NCI-H1694 (cell line): ENCODE measurements at places on chromosomes 3 and 15.

DNA sequence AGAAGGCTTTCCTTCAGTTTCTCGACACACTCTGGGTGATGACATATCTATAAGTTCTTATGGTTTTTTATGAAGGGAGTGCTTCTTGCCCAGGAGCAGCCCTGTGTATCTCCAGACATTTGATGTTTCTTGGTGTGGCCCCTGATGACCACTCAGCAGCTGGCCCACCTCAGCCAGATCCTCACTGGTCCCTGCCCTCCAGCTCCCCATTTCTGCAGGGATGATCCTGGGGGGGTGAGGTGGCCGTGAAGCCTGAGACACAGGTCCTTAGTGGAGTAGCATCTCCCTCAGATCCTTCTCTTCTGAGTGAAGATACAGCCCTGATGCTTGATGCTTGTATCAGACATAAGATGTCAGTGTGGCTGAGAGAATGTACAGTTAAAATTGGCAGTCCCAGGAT, 127.7 kb downstream of the LRRC3B start:
- no peak for DNase-seq

GRCh38 chr15:98537516-98538060, 110.8 kb upstream of the IGF1R start:
- no peak for DNase-seq

- DNase-seq, result peak; percentile 59
Measured at GRCh38 chr15:89399238-89400115, 64.9 kb upstream of the POLG start.

- DNase-seq, result no peak
Measured at GRCh38 chr3:156665291-156665690, 9.1 kb upstream of the TIPARP start.

GRCh38 chr15:71761649-71762048, 48.7 kb upstream of the NR2E3 start:
- no peak for DNase-seq

DNA sequence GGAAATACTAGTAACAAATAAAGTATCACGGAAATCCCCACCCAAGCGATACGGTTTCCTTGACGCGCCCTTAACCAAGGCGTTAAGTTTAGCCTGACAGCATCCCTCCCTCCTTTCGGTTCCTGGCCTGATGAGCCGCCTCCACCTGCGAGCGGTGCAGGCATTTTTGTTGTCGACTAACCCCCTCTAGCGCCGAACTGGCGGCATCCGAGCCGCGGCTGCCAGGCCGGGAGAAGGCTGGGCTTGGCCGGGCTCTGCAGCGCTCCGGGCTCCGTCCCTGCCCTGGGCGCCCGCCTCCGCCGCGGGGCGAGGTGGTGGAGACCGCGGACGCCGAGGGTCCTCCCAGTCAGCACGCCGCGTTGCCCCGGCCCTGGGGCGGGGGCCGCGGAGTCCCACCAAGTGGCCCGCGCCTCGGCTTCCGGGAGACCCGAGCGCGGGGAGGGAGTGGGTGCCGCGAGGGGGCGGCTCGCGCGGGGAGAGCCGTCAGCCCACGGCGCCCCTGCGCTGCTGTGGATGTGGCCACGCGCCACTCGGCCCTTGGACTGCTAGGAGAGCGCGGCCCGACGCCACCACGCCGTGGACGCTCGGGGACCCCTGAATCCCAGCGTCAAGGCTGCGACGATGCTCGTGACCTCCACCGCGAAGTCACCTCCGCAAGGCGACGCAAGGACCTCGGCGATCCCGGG, 1.1 kb upstream of the EPHA6 start:
- DNase-seq, result no peak

GRCh38 chr3:21962456-21962855, 211.4 kb upstream of the ZNF385D start:
- DNase-seq, result no peak

- no peak for DNase-seq
Measured at GRCh38 chr3:13532085-13532484, 16.8 kb upstream of the FBLN2 start.

GRCh38 chr3:78718707-78719106, 1049.1 kb downstream of the ROBO1 start:
- DNase-seq, result no peak

DNA sequence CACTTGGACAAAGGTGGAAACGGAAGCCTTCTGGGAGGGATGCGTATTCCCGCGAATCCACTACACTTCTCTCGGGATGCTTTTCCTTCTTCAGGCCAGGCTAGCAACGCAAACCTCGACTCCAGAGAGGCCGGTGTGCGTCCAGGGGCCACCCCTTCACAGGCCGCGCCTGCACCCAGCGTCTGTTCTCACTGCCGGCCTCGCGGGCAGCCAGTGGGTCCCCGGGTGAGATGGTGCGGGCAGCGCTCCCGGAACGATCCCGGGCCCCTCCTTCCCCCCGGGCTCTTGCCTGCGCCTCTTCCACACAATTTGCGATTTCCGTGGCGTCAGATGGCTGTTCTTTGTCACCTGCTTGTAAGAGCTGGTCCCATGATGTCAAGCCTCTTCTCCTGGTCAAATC, 27.3 kb downstream of the GABRA5 start:
- no peak for DNase-seq

- no peak for DNase-seq
Measured at GRCh38 chr15:94844538-94845389, 613.4 kb downstream of the MCTP2 start.

- DNase-seq, result no peak
Measured at GRCh38 chr15:39921274-39921638, 1.2 kb upstream of the GPR176 start.

- DNase-seq, result peak; percentile 5
Measured at GRCh38 chr15:40782609-40783227, 12.9 kb downstream of the C15orf62 start.

DNA sequence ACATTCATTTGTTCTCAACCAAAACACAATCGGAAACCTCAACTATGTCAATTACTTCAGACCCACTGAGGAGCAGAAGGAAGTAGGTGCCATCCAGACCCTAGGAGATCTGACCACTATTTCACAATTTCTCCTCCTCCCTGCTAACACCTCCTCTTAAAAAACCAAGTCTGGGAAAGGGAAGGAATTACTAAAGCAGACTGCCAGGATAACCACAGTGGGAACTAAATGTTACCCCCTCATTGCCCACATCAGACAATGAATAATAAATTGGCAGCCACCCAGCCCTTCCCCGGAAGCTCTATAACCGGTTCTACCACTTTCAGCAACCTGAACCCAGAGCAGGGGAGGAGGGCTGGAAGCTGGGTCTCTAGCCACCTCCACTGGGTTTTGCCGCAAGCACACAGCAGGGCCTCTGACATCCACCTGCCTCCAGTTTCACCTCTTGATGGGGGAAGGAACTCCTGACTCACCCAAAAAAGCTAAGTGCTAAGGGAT, 17.6 kb downstream of the C15orf62 start:
- no peak for DNase-seq

DNA sequence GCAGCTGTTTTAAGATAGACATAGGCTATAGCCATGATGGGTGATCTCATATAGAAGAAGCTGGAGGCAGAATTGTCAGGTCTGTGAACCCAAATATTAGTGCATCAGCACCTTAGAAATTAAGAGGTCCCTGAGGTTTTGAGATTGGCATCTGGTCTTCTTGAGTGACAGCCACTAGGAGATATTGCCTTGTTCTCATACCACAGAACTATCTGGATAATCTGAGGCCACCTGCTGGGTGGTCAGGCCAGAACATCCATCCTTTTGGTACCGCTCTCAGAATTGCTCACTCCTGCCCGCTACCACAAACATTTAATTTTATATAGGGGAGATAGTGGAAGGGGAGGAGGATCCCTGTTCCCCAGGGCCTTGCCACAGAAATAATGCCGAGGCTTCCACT, 210.6 kb upstream of the ZPLD1 start:
- no peak for DNase-seq

- no peak for DNase-seq
Measured at GRCh38 chr3:10465161-10465560, 40.2 kb downstream of the ATP2B2 start.

DNA sequence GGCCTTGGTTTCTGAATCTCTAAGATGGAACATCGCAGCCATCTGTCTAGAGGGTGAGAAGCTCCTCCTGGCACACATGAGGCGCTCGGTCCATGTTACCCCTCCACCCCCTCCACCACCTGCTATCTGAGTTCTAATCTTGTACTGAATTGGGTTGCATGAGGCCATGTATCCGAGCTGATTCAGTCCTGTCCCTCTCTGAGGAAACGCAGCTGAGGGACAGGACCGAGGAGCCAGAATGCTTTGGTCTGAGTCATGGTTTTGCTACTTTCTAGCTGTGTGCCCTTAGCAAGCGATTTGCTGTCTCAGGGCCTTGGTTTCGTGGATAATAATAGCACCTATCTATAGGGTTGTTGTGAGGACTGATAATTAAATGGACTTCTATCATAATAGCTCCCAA, 87.8 kb upstream of the SEC13 start:
- DNase-seq, result no peak

GRCh38 chr3:17632401-17633100, 109.9 kb downstream of the TBC1D5 start:
- DNase-seq, result no peak

DNA sequence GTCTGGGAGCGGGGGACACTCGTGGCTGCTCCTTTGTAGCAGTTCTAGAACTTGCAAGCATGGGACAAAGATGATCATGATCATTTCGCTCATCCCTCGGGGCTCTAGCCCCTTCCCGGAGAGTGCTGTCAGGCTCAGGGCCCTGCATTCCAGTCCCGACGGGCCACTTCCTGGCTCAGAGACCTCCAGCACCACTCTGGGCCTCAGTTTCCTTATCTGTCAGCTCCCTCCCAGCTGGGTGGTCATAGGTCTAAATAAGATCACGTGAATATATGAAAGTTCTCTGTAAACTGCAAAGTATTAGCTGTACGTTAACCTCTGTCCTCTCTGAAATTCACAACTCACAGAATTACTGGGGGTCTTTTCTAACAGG, 52.8 kb upstream of the SLC6A11 start:
- no peak for DNase-seq

GRCh38 chr3:97822359-97822775, 556 bp downstream of the CRYBG3 start:
- DNase-seq, result no peak

- DNase-seq, result no peak
Measured at GRCh38 chr15:92510163-92510882, 116.6 kb downstream of the ST8SIA2 start.

DNA sequence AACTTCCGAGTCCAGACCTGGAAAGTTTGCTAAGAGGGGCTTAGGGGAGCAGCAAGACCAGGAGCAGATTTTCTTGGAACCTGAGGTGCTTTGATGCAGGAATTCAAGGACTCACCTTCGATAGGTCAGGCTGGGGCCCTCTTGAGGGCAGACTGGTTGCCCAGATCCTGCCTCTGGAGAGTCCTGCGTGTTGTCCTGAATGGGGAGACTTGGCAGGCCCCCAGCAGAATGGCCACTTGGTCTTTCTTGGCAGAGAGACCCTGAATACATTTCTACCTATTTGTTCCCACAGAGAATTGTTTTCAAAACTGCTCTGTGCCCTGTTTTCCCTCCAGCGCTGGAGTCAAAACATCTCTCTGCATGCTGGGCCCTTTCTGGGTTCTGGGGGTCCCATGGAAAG, 4.2 kb downstream of the KLF13 start:
- no peak for DNase-seq

- DNase-seq, result no peak
Measured at GRCh38 chr15:47663101-47663500, 54.2 kb upstream of the SEMA6D start.

DNA sequence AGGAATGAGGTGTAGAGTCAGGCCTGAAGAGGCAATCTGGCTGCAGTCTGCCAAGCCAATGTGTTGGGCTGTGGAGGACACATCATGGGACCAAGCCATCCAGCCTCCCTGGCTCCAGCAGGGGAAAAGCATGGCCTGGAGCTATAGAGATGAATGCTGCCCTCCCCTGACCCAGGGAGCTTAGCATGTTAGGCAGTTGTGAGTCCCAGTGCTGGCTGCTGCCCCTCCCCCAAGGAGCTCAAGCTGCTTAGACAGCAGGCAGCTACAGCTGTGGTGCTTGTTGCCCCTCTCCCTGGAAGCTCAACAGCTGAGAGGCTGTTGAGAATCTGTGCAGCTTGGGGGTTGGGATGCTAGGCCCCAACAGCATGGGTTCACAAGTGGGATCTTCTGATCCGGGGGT, 85.6 kb upstream of the DNAJC19 start:
- DNase-seq, result no peak

DNA sequence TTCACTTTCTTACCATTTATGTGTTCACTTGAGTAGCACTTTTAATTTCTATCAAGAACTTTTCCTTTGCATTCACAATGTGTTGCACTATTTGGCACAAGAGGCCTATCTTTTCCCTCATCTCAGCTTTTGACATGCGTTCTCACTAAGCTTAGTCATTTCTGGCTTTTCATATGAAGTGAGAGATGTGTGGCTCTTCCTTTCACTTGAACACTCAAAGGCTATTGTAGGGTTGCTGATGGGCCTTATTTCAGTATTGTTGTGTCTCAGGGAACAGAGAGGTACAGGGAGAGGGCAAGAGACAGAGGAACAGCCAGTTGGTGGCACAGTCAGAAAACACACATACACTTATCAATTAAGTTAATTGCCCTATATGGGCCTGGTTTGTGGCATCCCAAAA, 127.4 kb upstream of the MLF1 start:
- DNase-seq, result no peak

DNA sequence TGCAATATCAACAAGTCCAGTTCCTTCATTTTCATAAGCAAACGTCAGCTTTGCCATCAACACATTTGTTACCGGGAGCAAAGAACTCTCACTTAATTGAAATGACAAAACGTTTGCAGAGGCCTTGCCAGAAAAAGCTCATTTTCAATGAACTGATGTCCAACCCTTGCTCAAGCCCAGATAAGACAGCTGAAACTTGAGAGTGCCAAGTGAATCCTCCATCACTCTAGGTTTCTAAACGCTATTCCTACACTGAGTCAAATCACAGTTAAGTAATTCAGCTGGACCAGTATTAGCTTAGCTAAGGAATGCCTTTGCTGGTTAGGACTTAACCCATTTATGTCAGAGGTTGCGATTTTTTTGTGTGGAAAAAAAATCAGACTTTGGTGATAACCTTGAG, 11.5 kb downstream of the CHSY1 start:
- DNase-seq, result no peak

DNA sequence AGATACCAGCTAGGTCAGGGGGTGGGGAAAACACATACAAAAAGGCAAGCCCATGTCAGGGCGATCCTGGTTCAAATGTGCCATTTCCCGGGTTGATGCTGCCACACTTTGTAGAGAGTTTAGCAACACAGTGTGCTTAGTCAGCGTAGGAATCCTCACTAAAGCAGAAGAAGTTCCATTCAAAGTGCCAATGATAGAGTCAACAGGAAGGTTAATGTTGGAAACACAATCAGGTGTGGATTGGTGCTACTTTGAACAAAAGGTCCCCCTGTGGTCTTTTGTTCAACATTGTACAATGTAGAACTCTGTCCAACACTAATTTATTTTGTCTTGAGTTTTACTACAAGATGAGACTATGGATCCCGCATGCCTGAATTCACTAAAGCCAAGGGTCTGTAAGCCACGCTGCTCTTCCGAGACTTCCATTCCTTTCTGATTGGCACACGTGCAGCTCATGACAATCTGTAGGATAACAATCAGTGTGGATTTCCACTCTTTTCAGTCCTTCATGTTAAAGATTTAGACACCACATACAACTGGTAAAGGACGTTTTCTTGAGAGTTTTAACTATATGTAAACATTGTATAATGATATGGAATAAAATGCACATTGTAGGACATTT, 28.9 kb downstream of the TPM1 start:
- DNase-seq, result no peak
